Daoy (cell line): ENCODE measurements at places on chromosomes 5 and 9. TPM values are rescaled to one million over a fixed set of nuclear protein-coding genes. Genes with fewer than 3 reads are reported as not detected.

GRCh38 chr5:170110403-170111087, 4.8 kb downstream of the FOXI1 start:
- DNase-seq, result no peak

The BSPRY gene
- total RNA-seq, result not detected in 2 replicates

The C8G gene
- total RNA-seq, result 1.2 TPM in 1 of 2 replicates, not detected in the other

The CCL21 gene
- total RNA-seq, result not detected in 2 replicates

The PCDH12 gene
- 0.03 TPM in 1 of 2 replicates, not detected in the other for total RNA-seq

DNA sequence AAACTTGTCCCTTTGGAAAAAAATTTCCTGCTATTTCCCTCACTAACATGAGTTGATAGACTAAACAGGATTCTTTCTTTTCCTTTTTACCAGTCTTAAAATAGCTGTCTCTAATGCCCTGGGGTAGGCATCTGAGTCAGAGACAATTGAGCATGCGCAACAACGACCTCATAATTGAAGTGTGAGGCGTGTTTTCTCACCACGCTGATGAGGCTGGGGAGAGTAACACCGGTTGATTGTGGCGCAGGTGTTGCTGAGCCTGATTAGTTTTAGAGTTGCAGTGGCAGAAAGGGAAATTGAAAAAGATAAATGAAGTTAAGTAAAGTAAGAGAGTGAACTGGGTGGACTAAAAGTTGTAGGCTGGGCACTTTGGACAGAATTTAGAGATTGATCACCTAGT, 213.7 kb downstream of the TLR4 start:
- no peak for DNase-seq

The HACD4 gene
- total RNA-seq, result not detected in 2 replicates

DNA sequence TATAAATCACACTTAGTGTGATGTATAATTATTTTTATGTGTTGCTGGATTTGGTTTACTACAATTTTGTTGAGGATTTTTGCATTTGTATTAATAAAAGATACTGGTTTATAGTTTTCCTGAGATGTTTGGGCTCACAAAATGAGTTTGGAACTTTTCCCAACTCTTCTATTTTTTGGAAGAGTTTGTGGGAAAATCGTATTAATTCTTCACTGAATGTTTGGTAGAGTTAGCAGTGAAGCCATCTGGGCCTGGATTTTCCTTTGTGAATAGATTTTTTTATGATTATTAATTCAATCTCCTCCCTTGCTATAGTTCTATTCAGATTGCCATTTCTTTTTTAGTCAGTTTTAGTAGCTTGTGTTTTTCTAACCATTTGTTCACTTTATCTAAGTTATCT, 201.7 kb upstream of the NFIL3 start:
- DNase-seq, result no peak

GRCh38 chr5:110008131-110008530, 318.4 kb downstream of the MAN2A1 start:
- no peak for DNase-seq

- no peak for DNase-seq
Observed at GRCh38 chr9:8733131-8733954, 933.8 kb upstream of the DMAC1 start.

GRCh38 chr9:126383406-126384046, 56.9 kb downstream of the MVB12B start:
- no peak for DNase-seq

DNA sequence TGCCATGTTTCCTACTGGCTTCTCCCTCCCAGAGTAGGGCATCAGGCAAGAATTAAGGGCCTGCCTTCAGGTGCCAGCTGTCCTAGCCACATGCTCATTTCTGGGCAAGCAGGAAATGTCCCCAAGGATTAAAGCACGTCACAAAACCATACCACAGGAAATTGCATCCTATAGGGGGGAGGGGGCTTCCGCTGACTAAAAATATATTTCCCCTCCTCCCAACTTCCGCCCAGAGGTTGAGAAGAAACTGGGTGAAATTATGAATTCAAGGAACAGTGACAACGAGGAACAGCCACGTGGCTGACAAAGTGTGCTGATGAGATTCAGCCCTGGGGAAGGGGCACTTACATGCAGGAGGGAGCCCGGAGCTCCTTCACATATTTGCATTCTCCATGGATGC, 4.1 kb downstream of the HBEGF start:
- DNase-seq, result peak; percentile 37

DNA sequence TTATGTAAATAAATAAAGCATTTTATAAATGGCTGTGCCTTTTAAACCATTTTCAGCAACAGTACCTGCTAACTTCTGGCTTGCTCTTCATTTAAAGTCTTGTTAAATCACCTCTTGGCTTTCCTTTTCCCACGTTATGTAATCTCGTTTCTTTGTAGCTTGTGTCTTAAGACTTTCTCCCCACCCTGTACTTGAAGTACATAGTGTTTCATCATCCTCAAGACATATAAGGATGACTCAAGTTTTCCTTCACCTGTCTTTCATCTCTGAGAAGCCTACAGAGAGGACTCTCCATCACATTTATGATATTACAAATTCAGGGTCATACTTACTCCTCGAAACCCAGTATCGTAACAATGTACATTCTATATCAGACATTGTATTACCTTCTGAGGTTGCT, 33.9 kb downstream of the PRELID2 start:
- no peak for DNase-seq

DNA sequence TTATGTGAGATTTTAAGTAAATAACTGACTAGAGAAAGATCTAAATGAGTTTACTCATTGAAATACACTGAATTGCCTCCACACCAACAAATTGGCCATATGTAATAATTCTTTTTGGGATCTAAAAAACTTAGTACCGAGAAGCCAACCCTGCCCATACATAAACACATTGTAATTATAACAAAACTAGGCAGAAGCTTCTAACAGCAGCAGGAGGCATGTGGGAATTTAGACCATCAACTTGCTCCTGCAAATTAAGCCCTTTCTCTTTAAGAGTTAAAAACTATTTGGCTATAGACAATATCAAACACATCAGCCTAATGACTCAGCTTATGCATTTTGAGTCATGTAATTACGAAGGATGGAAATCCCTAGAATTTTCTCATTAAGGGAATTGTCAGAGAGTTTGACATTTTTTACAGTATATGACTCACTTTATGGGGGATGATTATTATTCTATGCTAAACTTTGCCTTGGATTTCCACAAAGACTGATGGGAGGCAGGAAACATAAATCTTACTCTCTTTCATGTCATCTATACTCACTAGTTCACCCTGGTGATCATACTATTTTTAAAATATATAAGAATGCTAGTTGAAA, 1.0 kb downstream of the IL7R start:
- peak; percentile 74 for DNase-seq

The PDCD1LG2 gene
- 6.9 and 11.5 TPM in 2 replicates for total RNA-seq
